ENCODE measurements at places on chromosomes 2 and 18.

DNA sequence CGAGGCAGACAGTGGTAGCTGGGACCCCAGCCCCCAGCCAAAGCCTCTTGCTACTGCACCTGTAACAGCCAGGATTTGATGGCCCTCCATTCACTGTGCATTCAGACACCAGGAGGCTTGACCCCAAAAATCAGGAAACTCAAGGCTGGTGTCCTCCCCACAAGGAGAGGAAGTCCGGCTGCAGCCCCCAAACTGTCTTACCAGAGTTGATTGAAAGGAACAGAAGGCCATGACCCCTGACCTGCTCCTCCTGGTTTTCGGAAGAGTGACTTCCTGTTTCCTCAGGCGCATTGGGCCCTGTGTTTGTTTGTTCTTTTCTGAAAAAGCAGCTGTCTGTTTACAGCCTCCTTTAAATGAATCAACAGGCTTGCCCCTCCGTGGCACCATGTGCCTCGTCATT, 111.6 kb downstream of the RNF144A start:
- no peak for DNase-seq

GRCh38 chr2:64923385-64923710, 65.9 kb upstream of the SLC1A4 start:
- DNase-seq = no peak

- DNase-seq = no peak
These were observed 4.7 kb downstream of the ACP1 start for GRCh38 chr2:269356-270030.

DNA sequence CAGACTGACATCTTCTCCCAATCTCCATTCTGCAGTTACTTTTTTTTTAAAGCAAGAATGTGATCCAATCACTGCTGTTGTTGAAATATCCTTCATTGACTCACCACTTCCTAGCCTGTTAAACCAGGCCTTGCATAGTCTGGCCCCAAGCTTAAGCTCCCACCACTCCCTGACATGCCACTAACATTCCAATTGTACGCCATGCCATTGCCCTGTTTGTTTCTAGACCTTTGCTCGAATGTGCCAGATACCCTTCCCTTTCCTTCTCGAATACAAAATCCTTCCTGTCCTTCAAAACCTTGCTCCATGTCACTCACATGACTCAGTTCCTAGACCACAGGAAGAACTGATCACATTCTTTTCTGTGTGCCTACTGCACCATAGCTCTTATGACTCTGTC, 224.2 kb downstream of the CYRIA start:
- no peak for DNase-seq

DNA sequence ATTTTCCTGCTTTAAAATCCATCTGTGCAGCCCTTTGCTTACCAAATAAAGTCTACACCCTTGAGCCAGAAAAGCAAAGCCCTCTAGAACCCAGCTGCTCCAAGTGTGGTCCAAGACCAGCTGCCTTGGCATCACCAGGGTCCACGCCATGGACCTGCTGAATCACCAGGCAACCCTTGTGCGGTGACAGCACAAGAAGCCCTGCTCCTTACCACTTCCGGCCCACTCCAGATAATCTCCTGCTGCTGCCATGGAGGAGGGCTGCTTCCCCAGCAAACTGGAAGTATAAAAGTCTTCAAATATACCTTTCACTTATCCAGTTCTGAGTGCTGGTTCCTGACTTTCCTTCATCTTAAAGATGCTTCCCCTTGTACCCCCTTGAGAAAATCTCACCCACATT, 106.0 kb upstream of the PKDCC start:
- DNase-seq = no peak

- DNase-seq = no peak
These were observed 3.3 kb downstream of the SH3BP4 start for GRCh38 chr2:234955091-234955591.

DNA sequence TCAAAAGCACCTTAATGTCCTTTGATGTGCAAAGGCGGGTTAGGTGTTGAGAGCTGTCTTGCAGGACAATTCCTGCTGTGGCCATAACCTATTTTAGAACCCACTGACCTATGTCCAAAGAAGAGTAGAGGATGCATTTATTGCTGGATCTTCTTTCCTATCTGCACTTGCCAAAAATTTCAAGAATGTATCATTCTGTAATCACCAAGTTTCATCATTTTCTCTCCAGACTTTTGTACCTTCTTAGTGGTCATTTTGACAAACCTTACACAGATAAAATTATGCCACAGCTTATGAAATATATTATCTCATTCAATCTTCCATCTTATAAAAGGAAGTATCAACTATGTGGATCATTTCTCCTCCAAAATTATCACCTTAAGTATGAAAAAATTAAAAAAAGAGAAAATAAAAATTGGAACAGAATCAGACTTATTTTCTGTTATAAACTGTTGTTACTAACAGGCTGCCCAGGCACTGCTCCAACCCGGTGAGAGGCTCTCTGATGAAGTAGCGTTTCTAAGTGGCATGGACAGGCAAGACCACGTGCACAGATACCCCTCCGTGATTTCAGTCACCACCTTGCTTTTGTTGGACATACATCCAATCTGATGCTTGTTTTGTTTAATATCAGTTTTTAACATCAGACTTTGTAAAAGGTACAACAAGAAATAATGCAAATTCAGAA, 559.9 kb upstream of the ID2 start:
- no peak for DNase-seq

DNA sequence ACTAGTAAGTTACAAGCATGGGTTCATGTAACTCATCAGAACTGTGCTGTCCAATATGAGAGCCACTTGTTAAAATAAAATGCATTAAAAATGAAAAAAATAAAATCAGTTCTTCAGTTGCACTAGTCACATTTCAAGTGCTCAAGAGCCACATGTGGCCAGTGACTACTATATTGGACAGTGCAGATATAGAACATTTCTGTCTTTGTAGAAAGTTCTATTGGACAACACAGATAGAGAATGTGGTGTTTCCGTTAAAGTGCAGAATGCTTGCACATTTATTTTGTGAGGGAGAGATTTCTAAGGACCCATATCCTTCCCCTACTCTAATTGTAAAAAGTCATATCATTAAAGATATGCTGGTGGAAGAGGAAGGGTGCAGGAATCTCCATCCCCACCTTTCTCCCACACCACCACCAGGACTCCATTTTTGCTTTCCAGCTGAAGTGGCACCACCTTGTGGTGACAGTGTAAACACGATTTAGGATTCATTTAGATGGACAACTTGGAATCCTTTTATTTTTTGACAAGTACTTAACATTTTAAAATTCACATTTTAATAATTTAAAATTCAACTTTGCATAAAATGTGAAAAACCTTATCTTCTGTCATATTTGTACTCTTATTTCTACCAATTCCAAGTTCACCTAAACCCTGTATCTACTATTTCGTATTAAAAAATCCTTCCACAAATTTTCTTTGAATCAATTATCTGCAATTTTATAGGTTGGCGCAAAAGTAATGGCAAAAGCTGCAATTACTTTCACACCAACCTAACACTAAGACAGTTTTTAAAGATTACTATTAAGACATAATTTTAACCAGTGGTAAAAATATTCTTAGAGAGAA, 9.4 kb upstream of the CD302 start:
- peak; percentile 34 for DNase-seq

DNA sequence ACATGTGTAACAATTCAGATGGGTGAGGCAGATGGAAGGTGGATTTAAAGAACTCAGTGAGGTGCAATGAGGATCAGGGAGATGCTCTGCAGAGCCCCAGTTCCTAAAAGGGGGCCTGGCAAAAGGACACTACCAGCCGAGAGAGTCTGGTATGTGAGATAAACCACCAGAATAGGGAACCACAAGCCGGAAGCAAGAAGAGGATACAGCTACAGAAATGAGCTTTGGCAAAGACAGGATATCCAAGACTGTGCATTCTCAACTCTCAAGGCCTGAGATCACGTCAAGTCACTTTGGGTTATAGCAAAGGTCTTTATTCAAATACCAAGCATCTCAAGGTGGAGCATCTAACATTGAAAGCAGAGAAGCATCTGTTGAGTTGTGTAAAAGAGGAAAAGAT, 293.5 kb downstream of the ARHGAP15 start:
- DNase-seq = no peak

DNA sequence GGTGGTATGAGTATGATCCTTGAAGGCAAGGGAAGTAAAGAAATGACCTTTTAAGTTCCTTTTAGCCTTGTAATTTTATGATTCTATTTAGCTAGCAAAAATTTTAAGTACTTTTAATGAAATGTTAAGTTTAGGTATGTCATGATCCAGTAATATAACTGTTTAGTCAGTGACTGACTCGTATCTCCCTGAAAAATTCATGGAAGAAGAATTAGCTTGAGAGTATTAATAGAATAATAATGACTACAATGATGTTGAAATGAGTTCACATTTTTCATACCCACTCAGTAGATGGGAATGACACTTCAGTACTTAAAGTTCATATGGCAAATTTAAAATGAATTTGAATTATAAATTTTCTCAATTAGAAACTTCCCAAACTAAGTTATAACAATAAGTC, 14.6 kb downstream of the RAB3GAP1 start:
- DNase-seq = no peak

DNA sequence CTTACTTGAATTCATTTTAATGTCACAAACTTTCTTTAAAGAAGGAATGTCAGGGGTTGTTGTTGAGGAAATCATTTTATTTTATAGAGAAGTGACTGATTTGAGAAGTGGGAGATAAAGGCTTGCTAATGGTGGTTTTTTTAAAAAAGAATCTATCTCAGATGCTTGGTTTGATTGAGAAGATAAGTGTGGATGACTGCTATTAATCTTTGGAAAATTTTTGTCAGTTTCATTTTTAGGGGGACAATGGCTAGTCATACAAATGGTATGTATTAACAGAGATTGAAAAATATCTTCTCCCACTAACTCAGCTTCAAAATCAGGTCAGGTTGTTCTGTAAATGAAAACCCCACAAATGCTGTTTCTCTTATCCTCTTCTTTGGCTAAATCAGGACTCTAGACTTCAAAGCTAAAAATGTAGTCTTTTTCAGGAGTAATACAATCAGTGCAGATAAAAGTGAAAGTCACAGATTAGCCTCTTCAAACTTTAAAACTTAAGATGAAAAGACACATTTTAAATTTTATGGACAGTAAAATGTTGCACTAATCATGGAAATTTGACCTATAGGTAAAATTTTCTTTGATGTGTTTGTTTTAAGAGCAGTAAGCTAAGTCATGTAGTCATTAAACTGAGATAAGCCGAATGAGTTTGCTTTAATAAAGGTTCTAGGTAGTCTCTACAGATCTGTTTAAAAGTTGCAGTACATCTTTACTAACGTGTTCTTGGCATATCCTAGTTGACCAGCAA, 674.2 kb upstream of the VRK2 start:
- no peak for DNase-seq

GRCh38 chr18:79241755-79242154, 154.0 kb upstream of the NFATC1 start:
- DNase-seq = no peak

DNA sequence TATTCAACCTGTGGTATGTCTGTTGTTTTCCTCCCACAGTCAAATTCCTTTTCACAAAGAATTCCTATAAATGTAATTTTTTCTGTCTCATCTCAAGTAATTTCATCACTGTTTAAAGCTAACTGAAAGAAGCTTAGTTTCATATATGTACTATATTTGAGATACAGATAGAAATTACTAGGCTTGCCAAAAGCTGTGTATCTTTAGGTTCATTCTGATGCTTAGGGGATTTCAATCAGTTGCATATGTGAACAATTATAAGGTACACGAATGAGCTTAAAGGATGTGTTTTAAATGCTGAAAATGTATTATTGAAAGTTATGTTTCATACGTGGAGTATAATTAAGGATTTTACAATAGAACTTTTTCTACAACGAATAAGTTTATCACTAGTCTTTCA, 59.2 kb upstream of the DSG1 start:
- DNase-seq = no peak

GRCh38 chr2:164937864-164938401, 17.4 kb downstream of the SLC38A11 start:
- DNase-seq = no peak

- DNase-seq = no peak
These were observed 259.4 kb downstream of the RAD51AP2 start for GRCh38 chr2:17258861-17259260.

DNA sequence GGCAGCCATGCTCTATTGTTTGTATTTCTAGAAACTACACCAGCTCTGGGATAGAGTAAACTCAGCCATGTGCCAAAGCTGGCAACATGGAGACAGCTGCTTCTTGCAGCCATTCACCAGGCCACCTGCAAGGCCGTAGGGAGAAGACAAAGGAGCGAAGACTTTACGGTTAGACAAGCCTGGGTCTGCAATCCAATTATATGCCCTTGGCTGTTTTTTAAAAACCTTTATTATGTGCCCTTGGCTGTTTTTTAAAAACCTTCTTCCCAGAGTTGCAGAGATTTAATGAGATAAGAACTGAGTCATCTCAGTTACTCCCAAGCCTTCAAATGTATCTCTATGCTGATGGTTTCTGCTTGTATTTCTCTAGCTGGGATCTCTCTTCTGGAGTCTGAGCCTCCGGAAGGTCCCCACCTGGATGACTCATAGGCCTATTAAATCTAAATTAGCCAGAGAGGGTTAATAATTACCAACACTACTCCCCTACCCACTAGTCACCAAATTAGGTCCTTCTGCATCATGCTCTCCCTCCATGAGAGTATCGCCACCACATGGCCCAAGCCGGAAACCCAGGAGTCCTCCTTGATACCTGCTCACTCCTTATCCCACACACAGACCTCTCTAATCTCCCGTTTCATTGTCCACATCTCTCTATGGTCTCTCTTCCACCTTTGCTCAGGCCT, 17.5 kb upstream of the DPP4 start:
- DNase-seq = no peak

DNA sequence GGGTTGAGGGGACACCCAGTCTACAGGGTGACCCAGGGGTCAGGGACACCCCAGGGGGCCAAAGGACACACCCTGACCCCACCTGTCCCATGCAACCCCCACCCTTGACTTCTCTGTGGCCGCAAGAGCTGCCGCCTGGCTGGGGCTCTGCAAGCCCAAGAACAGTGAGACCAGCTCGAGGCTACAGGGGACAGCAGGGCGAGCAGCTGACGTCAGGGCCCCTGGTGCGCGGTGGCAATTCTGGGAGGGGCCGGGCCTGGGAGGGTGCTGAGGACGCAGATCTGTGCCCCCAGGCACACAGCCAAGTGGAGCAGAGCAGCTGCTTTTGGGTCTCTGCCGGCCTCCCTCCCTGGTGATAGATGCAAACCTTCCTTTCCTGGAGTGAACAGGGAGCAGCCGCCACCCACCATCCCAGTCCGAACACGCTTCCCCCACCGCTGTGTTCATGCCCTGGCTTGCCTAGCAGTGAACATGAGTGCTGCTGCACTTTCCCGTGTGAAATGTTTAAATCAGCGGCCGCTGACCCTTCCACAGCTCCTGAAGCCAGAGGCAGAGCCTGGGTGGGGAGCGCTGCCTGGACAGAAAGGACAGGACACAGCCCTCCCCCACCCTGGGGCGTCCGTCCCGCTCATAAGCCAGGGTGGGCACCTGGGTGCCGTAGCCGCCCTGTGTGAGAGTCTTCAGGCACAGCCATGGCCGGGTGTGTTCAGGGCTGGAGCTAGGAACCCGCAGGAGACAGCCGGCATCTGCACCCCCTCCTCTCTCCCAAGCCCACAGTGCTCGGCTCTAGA, 46.9 kb downstream of the SLC66A2 start:
- no peak for DNase-seq
